ENCODE measurements at places on chromosomes 3 and 15.

DNA sequence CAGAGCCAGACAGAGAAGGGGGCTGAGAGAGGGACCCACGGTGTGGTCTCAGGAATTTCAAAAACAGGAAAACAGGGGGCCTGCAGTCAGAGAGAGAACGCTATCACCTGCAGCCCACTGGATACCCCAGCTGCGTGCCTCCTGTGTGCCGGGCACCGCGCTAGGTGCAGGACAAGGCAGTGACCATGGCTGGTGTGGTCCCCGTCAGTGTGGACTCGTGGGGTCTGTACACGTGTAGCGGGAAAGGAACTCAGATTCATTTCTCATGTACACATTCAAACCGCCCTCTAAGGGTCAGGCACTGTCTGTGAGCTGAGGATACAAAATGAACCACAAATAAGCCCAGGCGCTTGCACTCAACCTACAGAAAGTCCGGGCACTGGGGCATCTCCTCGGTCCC is 20.9 kb downstream of the SSUH2 start:
- DNase-seq, result no peak

DNA sequence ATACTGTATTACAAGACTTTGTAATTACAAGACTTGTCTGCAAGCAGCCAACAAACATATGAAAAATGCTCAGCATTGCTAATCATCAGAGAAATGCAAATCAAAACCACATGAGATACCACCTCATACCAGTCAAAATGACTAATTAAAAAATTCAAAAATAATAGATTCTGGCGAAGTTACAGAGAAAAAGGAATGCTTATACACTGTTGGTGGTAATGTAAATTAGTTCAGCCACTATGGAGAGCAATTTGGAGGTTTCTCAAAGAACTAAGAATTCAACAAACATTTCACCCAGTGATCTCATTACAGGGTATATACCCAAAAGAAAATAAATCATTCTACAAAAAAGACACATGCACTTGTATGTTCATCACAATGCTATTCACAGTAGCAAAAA is 617.5 kb upstream of the CCDC54 start:
- no peak for DNase-seq

- DNase-seq, result no peak
Observed at GRCh38 chr3:181631901-181632300, 79.8 kb upstream of the SOX2 start.

DNA sequence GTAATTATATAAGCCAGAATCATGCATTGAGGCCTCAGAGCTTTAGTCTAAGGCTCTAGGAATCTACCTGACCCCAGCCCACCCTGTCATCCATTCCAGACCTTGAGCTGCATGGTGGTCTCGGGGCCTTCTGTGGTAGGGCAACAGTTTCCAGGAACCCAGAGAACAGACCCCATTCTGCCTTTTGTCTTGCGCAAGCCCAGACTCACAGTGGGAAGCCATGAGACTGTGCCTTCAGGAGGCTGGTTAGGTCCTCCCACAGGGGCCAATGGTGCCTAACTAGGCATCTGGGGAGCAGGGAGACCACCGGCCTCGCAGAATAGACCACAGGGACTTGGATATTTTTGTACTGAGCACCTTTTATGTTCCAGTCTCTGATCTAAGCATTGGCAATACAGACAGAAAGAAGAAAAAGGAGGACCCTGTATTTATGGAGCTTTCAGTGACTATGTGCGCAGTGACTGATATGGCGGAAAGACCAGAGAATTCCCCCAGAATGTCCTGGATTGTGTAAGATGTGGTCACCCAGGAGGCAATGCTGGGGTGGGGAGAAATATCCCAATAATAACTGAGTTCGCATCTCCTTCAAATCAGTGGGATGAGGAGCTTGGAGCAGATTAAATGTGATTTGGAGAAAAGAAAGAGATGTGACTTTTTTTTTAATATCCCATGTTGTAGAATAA is 40.1 kb downstream of the MCF2L2 start:
- DNase-seq, result no peak

- DNase-seq, result no peak
Observed at GRCh38 chr3:150875548-150875947, 29.7 kb downstream of the MINDY4B start.

GRCh38 chr3:31343075-31343474 is 189.7 kb upstream of the STT3B start:
- DNase-seq, result no peak

- DNase-seq, result no peak
Observed at GRCh38 chr3:96622878-96623277, 191.5 kb upstream of the EPHA6 start.

- no peak for DNase-seq
Observed at GRCh38 chr3:142997330-142997729, 4.0 kb upstream of the U2SURP start.

DNA sequence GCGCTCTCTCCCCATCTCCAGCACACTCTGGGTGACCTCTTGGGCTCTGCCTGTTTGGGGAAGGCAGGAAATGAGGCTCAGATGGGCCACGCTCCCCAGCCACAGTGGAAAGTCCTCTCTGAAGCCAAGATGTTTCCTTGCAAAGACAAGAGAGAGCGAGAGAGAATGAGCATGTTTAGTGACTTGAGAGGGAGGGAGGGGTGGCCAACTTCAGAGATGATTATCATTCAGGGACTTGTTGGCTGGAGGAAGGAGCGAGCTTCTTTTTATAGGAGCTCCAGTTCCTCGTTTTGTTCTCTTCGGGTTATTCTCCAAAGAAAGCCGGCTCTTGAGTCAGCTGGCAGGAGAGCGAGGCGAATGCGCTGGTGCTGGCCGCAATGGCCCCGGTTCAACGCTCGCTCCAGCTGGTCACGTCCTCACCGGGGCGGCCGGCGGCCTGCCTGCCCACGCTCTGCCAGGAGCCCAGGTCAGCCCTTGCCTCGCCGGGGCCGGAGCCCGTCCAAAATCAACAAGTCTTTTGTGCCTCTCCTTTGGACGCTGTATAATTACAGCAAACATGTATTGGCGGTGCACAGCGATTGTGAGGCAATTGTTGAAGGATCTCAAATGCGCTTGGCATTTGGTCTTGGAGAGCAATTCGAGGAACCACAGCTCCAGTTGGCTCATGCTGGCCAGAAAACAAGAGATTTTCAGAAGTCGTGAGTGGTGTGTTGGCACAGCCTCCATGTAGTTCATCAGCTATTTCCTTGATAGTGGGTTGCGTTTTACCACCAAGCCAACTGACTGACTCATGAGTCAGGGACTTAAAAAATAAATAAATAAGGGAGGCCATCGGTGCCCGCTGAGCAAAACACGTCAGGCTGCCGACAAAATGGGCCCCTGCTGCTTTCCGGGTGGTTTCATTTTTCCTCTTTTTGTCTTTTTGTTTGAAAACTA is 288.6 kb downstream of the UACA start:
- DNase-seq, result no peak

DNA sequence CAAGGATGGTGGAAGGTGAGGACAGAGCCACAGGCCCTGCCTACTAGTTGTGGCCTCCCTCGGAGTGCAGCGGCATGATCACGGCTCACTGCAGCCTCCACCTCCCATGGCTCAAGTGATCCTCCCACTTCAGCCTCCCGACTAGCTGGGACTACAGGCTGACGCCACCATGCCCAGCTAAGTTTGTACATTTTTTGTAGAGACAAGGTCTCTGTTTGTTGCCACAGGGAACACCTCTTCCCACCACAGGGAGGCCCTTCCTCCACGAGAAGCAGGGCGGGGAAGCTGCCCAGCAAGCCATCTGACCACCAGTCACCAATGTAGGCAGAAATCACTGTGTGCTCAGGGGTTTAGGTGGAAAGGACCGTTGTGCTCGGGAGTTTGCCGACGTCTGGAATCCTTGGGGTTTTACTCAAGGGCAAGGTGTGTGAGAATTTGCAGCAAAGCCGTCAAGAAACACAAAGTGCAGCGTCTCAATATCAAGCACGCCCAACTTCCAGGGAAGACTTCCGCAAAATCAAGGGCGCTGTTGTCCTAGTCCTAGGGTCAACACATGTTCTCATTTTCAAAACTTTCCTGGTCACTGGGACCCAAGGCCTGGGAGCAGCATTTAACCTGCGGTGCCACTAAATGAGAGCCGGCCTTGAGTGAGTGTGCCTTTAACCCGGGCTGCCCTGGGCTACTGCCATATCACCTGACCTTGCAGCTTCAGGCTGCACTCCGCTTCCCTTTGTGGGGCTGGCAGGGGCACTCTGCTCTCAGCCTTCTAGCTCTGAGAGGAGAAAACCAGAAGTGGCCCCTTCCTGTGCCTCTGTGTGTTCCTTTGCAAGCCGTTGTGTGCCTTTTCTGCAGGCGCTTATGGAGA is 65.7 kb downstream of the SLC12A8 start:
- no peak for DNase-seq

GRCh38 chr15:97688886-97689285 is 271.6 kb upstream of the ARRDC4 start:
- DNase-seq, result no peak

- no peak for DNase-seq
Observed at GRCh38 chr3:170049146-170050000, 11.6 kb downstream of the GPR160 start.

GRCh38 chr3:64561325-64561843 is 126.4 kb downstream of the ADAMTS9 start:
- no peak for DNase-seq

GRCh38 chr15:20295238-20295811 is 246.3 kb downstream of the GOLGA6L6 start:
- DNase-seq, result no peak

GRCh38 chr3:19711160-19711782 is 222.7 kb downstream of the EFHB start:
- DNase-seq, result no peak

DNA sequence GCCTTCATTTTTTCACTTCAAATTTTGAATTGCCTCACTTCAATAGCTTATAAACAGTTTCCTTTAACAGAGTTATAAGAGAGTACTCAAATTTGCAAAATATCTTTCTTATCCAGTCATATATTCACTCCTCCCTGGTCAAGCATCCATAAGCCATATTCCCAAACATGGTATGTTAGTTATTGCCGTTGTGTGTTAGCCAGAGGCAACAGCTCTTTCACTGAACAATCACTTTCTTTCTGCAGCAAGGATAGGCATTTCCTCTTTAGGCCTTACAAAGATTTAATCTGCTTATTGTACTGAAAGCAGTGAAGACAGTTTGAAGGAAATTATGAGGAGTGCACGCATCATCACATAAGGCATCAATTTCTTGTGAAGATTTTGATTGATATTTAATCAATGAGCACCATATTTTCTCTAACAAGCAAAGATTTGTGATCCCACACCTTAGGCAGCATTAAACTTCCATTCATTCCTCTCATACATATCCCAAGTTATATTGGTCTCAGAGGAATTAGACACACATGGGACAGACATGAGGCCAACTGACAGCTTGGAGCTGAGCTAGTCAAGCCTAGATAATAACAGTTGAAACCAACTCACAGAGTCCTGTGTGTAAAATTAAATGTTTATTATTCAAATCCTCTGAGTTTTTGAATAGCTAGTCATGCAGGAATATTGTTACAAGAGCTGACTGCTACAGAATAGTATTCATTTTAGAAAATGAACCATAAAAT is 80.0 kb upstream of the EPHA6 start:
- no peak for DNase-seq

Measured in DMS 273 treated with DMSO at 0.1 percent for 48 hours (cell line).